ENCODE measurements at places on chromosomes 7 and 10.

GRCh38 chr7:123131556-123131955 lies 68.2 kb downstream of the SLC13A1 start:
- DNase-seq: no peak

GRCh38 chr10:131090761-131091661 lies 220.5 kb downstream of the TCERG1L start:
- DNase-seq: no peak

GRCh38 chr10:130427216-130427722 lies 291.1 kb downstream of the GLRX3 start:
- DNase-seq: no peak

- DNase-seq: no peak
Measured at GRCh38 chr7:7125963-7126362, 56.4 kb upstream of the C1GALT1 start.

GRCh38 chr10:15122477-15123030 lies 25.4 kb downstream of the RPP38 start:
- DNase-seq: no peak

DNA sequence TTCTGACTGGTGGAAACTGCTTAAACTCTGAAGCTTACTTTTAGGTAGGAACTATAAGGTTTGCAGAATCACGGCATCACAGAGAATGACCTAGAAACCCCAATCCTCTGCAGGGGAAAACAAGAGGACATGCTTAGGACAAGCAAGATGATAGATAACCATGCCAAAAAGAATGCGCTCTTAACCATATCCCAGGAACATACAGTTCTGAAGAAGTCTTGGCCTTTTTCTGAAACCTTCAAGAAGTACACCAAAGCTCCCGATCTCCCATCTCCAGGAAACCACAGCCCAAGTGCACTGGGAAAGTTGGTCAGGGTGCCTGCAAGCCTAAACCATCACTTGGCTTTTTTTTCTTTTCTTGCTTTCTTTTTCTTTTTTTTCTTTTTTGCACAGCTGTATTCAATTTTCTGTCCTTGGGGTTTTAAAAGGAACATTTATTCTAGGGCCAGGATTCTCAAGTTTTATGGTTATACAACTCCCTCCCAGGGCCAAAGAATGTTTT lies 12.2 kb upstream of the SVIL start:
- DNase-seq: no peak

- no peak for DNase-seq
Measured at GRCh38 chr10:74544106-74544505, 282.3 kb upstream of the KAT6B start.

- no peak for DNase-seq
Measured at GRCh38 chr7:115782696-115783490, 247.7 kb downstream of the TFEC start.

DNA sequence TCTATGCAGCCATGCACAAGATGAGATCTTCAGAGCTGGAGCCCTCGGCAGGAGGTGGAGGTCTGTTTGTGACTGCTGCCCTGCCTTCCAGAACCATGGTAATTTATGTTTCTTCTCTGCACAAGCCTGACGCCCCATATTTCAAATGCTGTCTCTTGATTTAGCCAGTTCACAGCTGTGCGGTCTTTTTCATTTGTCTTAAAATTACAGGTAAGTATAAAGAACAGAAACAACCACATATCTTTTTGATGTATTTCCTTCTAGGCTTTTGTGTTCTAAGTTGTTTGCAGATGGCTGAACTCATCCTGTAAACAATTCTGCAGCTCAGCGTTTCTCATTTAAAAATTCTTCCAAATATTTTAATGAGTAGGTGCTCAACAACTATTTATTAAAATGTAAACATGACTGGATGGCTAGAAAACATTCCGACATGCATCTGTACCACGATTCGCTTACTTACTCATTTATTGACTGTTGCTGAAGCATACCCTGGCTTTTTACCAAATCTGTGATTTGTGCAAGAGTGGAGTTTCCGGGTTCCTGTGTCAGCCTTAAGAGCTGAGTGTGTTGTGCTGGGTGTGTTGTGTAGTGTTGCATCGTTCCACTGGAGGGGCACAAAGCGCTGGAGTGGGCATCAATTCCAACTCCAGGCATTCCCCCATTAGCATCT lies 58.9 kb downstream of the PIP4K2A start:
- DNase-seq: no peak

GRCh38 chr10:123492016-123492415 lies 174.1 kb upstream of the GPR26 start:
- DNase-seq: no peak

- no peak for DNase-seq
Measured at GRCh38 chr7:27145165-27145913, 1.9 kb upstream of the HOXA5 start.

GRCh38 chr10:66996996-66997395 lies 71.2 kb downstream of the LRRTM3 start:
- DNase-seq: no peak

- no peak for DNase-seq
Measured at GRCh38 chr7:117731455-117731854, 141.8 kb downstream of the CTTNBP2 start.

DNA sequence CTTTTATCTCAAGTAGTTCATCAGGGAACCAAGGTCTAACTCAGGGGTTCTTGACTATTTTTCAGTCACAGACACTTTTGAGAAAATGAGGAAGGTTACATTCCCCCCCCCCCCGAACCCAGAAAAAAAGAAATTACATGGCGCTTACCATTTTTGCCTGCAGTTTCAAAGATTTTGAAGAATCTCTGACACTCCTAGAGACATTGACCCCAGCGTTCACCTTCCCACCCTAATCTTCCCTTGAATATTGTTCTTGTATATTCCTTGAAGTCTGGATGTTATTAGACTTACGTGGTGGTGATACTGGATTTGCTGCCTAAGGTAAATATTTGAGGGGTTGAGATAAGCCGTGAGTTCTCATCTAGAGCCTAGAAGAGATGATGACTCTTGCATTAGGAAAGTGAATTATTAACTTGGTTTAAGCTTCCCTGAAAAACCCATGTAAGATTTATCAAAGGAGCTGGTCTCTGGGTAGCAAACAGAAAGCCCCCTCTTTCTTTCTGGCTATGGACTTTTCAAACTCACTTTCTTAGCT lies 245.7 kb upstream of the FOXK1 start:
- no peak for DNase-seq

DNA sequence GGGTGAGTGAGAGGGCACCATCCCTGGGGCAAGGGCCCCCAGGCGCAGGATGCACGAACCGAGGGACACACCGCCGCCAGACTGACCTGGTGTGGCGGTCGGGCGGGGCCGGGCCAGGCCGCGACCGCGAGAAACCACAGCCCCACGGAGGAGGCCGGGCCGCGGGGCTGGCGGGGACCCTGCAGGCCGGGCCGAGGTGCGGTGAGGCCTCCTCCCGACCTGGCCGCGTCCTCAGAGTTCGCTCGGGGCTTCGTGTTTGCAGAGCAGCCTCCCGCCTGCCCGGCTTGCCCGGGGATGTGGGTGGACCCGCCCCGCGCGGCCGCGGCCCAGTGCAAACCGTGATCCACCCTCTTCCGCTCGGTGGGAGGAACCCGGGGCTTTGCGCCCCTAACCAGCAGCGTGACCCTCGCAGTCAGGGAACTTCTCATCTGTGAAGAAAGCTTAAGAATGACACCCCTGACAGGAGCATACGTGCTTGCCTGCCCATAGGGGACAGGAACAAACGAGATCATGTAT lies 20.6 kb upstream of the HOXA13 start:
- no peak for DNase-seq

- DNase-seq: peak; percentile 33
Measured at GRCh38 chr10:110387983-110388686, 83.4 kb upstream of the SMNDC1 start.

DNA sequence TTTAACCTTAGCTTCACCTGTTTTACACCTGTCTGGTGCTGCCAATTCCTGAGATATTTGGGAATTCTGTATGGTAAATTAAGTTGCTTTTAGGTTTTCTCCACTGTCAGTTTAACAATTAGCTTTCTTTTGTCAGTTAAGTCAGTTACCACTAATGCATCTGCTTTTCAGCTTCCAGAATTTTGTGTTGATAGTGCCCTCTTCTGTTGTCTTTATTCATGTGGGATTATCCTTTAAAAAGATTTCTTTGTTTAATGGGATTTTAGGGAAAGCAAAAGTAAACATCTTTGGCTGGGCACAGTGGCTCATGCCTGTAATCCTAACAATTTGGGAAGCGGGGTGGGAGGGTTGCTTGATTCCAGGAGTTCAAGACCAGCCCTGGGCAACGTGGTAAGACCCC lies 8.1 kb downstream of the TFAM start:
- DNase-seq: no peak

GRCh38 chr10:85177767-85178166 lies 849.4 kb downstream of the CCSER2 start:
- DNase-seq: no peak

Data from stimulated activated CD8-positive, alpha-beta memory T cell treated with anti-CD3 and anti-CD28 coated beads, Interleukin-4, amount 100 ng/mL, for 24 hours (primary cell).